ENCODE measurements at places on chromosomes 12 and 14.

- no peak for DNase-seq
Measured at GRCh38 chr14:23544511-23545447, 6.8 kb downstream of the ZFHX2 start.

DNA sequence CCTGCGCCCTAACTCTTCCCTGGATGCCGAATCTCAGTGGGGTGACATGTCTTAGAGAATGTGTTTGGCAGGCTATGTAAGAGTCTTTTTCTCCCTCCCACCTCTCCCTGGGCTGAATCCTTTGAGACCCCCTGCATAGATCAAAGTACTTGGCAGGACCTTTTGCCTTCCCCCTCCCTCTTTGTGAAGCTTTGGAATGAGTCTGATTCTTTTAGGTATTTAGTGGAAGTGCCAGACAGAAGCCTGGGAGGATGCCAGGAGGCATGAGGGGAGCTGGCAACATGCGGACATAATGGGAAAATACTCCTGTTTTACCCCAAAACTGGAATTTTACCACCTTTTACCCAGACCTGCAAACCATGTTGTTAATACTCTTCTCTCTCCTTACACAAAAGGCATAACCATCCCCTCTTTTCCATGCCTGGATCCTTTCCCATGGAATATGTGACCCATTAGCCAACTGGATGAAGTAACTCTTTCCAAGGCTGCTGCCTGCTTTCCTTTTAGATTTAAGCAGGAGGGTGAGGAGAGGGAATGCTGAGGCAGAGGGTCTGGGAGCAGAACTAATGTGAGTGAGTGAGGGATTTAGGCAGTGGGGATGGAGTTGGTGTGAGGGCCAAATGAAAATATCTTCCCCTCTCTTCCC is 41.7 kb downstream of the TTLL5 start:
- DNase-seq: no peak

- DNase-seq: peak; percentile 51
Measured at GRCh38 chr12:108129017-108129812, at the start of gene WSCD2. Gene WSCD2, plus strand, starts transcription at chr12:108129288. Its CDS starts 66,545 bp downstream, at chr12:108195833.

DNA sequence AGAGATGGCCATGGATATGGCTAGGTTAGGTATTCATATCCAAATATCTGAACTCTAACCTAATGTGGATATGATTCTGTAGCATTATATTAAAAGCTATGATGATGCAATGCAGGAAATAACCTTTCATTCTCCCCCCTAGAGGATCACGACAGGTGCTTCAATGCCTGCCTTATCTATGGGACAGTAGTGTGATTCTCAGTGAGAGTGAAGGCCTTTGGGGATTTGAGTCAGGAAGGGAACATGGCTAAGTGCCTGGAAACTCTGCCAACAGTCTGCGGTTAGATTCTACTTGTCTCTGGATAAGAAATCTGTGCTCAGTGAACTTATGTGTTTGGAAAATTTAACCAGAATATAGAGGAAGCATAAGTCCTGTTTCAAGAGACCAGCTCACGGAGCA is 81.8 kb downstream of the SLC38A1 start:
- no peak for DNase-seq

GRCh38 chr12:121300083-121300819 is 3.7 kb upstream of the CAMKK2 start:
- DNase-seq: no peak

- DNase-seq: no peak
Measured at GRCh38 chr14:59362513-59362912, 102.7 kb downstream of the GPR135 start.

- DNase-seq: no peak
Measured at GRCh38 chr12:14843425-14843887, at the start of gene ART4. Gene ART4, minus strand, starts transcription at chr12:14843526. Its CDS starts 413 bp downstream, at chr12:14843113.

DNA sequence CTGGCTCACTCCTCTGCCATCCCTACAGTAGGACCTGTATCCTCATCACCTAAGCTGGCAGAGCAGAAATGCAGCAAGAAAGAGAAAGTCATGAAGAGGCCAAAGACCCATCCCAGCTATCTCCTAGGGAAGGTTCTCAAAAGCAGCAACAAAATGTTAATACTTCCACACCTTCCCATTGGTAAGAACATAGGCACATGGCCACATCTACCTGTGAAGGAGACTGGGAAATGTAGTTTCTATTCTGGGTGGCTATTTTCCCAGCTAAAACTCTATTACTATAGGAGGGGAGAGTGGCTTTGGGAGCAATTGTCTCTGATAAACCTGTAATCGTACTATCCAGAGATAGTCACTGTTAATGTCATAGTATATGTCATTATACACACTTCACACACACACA is 13.7 kb upstream of the EIF2B2 start:
- DNase-seq: no peak

DNA sequence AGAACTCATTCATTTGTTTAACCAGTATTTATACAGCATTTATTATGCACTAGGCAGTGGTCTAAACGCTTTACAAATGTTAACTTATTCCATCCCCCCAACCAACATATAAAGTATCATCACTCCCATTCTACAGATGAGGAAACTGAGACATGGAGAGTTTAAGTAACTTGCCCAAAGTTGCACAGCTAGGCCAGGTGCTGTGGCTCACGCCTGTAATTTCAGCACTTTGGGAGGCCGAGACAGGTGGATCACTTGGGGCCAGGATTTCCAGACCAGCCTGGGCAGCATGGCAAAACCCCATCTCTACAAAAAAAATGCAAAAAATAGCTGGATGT is 37.9 kb downstream of the ZFP36L1 start:
- no peak for DNase-seq

- DNase-seq: no peak
Measured at GRCh38 chr12:86148612-86149011, 107.6 kb downstream of the MGAT4C start.

GRCh38 chr12:6866920-6867412 is 365 bp upstream of the TPI1 start:
- DNase-seq: no peak

- DNase-seq: no peak
Measured at GRCh38 chr12:99278899-99279298, 368.7 kb upstream of the GARIN6 start.

Measured in nucleus accumbens (tissue), 56 donors.